Ammon's horn (tissue), 1 donor: ENCODE measurements at places on chromosomes 4 and X.

GRCh38 chr4:18754180-18754579 is 732.6 kb upstream of the LCORL start:
- no peak for DNase-seq

GRCh38 chrX:27583976-27584375 is 6.2 kb upstream of the DCAF8L2 start:
- no peak for DNase-seq

- no peak for DNase-seq
These were observed 160.7 kb upstream of the LDB2 start for GRCh38 chr4:17058916-17059741.

GRCh38 chr4:58761563-58761962 is 1651.4 kb upstream of the IGFBP7 start:
- DNase-seq = no peak

DNA sequence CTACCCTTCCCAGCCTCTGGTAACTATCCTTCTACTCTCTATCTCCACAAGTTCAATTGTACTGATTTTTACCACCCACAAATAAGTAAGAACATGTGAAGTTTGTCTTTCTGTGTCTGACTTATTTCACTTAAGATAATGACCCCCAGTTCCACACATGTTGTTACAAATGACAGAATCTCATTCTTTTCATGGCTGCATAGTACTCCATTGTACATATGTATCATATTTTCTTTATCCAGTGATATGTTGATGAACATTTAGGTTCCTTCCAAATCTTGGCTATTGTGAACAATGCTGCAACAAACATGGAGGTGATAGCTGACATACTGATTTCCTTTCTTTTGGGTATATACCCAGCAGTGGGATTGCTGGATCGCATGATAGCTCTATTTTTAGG is 27.7 kb downstream of the GSX2 start:
- DNase-seq = no peak

- DNase-seq = no peak
These were observed 26.9 kb upstream of the AMOT start for GRCh38 chrX:112867570-112867969.
